Right cardiac atrium (tissue), 5 donors: ENCODE measurements at places on chromosomes 5 and 9.

DNA sequence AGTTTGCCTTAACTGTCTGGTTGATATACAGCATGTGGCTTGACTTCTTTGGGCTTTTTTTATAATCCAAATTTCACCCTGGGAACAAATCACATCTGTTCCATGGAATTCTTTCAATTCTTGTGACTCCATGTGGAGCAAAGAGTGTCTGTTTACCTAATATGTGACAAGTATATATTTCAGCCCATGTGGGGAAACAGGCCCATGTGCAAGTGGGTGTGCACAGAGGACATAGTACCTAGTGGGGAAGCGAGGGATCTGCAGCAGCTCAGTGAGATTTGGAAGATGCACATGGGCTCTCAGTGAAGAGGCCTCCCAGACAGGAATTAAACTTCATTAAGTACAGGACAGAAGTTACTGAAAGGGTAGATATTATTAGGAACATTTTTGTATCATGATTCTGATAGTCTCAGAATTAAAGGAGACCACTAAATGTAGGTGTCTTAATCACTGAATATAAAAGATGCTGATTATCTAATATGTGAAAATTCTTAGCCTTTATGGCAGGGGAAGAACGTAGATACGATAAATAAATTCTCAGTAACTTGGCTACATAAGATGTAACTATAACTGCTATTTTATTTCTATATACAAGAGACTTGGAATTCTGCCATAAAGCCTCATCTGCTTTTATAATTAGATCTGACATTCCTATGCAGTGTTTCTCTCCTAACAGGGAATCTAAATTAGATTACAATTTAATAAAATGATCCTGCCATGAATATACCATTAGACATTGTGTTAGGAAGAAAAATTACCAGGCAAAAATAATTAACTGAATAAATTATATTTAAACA lies 181.2 kb downstream of the SLC12A2 start:
- DNase-seq: no peak

DNA sequence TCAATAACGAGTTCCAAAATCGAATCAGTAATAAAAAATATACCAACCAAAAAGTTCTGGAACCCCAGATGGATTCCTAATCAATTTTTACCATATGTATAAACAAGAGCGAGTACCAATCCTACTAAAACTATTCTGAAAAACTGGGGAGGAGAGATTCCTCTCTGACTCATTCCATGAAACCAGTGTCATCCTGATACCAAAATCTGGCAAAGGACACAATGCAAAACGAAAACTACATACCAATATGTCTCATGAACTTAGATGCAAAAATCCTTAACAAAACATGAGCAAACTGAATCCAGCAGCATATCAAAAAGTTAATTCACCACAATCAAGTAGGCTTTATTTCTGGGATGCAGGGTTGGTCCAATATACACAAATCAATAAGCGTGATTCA lies 30.5 kb upstream of the MACIR start:
- DNase-seq: no peak

DNA sequence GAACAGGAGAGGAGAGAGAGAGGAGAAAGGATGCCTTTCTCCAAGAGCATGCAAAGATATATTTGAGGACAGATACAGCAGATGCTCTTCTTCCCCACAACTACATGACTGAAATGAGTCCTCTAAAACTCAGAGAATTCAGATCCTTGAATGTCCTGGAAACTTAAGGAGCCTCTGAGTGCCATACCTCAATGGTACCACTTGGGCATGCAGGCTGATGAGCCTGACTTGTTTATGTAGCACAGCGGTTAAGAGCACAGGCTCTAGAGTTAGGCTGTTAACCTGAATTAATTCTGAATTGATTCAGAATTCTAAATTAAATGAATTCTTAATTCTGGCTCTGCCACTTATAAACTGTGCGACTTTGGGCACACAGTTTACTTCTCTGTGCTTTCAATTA lies 5.7 kb downstream of the PLPPR1 start:
- no peak for DNase-seq

GRCh38 chr5:75640395-75640794 lies 29.1 kb downstream of the ANKDD1B start:
- no peak for DNase-seq

GRCh38 chr5:175246242-175246888 lies 197.6 kb downstream of the DRD1 start:
- peak; percentile 14 for DNase-seq

DNA sequence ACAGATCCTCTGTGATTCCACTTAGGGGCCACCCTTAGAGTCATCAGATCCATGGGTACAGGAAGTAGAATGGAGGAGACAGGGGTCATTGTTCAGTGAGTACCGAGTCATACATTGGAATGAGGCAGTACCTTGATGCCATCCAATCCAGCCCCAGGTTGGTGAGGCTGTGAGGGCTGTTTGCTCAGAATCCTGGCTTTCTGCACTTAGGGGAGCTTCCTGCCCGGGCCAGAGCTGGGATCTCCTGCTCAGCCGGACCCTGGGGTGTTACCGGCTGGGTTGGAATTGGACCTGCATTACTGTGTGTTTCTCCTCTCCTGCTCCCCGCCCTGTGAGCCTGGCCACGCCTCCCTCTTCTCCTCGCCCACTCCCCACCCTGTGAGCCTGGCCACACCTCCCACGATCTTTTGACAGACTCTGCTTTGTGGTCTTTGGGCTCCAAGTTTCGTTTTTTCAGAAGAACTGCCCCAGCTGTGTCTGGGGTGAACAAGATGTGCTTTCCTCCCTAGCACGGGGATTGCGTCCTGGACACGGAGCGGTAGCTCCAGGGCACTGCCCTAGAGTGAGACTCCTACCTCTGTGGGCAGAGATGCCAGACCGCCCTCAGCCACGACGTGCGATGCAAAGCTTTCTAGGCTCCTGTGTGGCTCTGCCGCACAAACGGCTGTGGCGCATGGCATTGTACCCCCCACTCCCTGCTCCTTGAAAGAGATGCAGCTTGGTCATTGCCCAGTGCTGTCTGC lies 15.4 kb downstream of the TRAF2 start:
- DNase-seq: peak; percentile 75

GRCh38 chr5:58184910-58185309 lies 275.0 kb downstream of the PLK2 start:
- no peak for DNase-seq

GRCh38 chr9:134566936-134567335 lies 74.7 kb upstream of the COL5A1 start:
- no peak for DNase-seq

- DNase-seq: no peak
Measured at GRCh38 chr5:8848997-8849594, 696.8 kb downstream of the SEMA5A start.

- DNase-seq: no peak
Measured at GRCh38 chr9:37798677-37799076, 1.9 kb upstream of the DCAF10 start.

- DNase-seq: no peak
Measured at GRCh38 chr5:68529581-68529980, 314.0 kb downstream of the PIK3R1 start.

DNA sequence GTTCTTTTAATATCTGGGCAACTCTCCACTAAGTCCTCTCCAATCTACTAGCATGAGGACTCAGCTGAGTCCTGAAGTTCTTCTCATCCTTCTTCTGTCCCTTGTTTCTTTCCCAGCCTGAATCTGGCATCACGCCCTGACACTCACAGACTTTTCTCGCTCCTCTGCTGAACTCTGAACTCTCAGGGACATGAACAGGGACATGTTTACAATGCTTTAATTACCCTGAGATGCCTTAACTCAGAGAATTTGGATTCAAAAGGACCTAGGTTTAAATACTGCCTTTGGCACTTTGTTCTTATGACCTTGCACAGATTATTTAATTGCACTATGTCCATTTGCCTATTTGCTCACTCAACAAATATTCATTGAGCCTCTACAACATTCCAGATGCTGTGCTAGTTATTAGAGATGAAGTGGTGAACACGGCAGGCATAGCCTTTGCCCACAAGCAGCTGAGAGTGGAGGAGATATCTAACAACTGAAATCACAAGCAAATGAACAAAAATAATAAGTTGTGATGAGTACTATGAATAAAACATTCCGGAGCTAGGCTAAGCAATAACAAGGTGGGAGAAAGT lies 106.0 kb downstream of the ADRB2 start:
- DNase-seq: no peak

DNA sequence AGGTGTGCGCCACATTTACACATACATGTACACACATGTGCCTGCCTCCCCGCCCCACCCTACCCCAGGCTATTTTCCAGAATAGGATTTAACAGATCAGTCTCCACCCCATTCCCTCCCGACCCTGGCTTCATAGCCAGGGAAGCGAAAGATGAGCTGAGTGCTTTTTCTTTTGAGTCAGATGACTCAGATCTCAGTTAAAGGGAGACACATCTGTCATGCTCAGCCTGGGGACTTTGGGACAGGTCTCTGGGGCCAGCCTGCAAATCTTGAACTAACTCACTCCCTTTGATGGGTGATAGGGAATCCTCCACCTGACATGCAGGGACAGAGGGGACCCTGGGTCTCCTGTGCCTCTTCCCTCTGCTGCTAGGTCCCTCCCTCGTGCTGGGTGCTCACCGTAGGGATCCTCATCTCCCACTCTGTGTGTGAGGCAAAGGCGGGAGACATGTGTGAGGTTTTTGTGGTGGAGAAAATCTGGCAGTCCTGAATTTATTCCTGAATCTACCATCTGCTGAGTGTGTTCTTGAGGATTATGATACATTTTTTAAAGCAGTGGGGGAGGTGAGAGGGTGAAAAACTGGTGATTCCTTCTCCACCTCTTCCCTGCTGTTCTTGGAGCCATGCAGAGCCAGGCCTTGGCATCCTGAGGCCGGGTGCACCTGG lies 37.7 kb downstream of the NEUROG1 start:
- DNase-seq: no peak

DNA sequence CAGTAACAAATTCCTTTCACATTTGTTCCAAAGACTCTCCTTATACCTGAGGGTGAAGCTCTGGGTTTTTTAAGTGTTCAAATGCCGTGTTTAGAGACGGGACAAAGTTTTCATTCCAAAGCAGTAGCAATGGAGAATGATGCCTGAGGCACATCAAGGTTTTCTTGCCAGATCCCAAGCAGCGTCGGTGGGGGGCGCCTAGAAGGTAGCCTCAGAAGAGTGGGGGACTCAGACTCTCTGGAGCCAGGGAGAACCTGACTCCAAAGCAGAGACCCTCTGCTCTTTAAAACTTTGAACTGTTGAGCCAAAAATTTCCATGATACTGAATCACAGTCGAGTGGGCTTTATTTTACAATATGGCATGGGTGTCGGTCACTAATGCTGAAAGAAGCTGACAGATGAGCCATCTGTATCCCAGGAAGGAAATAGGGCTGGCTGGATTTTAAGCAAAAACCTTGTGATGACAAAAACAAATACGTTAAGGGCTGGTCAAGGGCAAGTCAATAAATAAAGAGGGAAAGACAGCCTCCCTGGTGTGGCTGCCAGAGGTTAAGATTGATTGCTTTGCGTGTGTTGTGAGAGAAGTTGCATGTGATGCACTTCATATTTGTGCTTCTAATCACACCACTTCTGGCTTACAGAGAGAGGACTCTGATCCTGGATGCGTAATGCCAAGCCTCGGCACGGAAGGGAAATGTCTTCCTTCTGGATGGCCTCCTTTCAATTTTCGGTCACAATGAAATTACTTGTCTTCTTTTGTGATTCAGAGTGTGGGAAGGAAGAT lies 161.1 kb upstream of the EFNA5 start:
- no peak for DNase-seq
